ENCODE measurements at places on chromosomes 16 and 17. TPM values are rescaled to one million over a fixed set of nuclear protein-coding genes. Genes with fewer than 3 reads are reported as not detected.

The TBC1D3B gene
- 7.4 TPM for total RNA-seq

The LLGL1 gene
- total RNA-seq = 7.5 TPM

The ACADVL gene
- 784 TPM for total RNA-seq

The GCSH gene
- total RNA-seq = 14.7 TPM

The ALDH3A2 gene
- total RNA-seq = 105 TPM

The GAS2L2 gene
- total RNA-seq = not detected

The ADAD2 gene
- 0.14 TPM for total RNA-seq

The CDRT15 gene
- not detected for total RNA-seq

The HOXB9 gene
- total RNA-seq = 35.9 TPM

The NEUROD2 gene
- total RNA-seq = not detected

The HOXB13 gene
- total RNA-seq = 88.0 TPM

The KATNIP gene
- total RNA-seq = 38.7 TPM

The NLRC3 gene
- total RNA-seq = 1.3 TPM

The SDR42E2 gene
- not detected for total RNA-seq

The SSTR5 gene
- total RNA-seq = not detected

The COTL1 gene
- 51.8 TPM for total RNA-seq

The RAB26 gene
- 27.2 TPM for total RNA-seq

All from left colon (tissue), 2 donors.